Activated T-helper 1 cell treated with anti-CD3 and anti-CD28 coated beads, Interleukin-2, amount 50 U/mL, for 16 hours (primary cell): ENCODE measurements at places on chromosomes 6 and 20.
A peak's percentile ranks its signal among the peaks of the same experiment; 100 is the strongest.

DNA sequence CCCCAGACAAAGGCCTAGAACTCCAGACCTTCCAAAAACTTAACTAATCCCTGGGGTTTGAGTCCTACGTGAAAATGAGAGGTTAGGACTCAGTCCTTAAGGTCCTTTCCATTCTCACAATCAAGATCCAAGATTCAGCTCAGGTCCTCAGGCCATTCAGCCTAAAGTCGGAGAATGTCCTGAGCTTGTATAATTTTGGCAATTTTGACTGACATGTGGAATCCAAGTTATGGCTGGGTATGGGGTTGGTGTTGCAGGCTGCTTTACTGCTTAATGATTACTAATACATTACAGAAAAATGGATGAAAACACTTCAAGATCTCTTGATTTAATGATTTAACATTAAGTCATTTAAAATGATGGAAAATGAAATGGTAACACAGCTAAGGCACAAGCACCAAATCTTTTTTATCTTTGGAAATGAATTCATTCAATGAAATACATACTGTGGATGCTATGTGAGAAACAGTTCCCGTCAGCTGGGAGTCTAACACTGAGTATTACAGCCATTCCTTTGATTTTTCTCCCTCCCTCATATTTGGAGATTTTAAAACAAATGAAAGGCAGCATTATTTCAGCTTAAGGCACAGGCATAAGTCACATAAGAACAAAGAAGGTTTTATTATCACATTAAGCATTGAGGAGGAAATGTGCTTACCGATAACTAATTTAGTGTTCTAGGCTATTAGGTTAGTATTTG, 1.3 kb downstream of the ARHGAP18 start:
- no peak for DNase-seq

DNA sequence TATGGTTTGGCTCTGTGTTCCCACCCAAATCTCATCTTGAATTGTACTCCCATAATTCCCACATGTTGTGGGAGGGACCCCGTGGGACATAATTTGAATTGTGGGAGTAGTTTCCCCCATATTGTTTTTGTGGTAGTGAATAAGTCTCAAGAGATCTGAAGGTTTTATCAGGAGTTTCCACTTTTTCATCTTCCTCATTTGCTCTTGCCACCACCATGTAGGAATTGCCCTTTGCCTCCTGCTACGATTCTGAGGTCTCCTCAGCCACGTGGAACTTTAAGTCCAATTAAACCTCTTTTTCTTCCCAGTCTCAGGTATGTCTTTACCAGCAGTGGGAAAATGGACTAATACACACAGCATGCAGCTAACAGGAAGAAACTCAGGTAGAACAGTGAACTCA, 108.8 kb upstream of the BCLAF1 start:
- no peak for DNase-seq

DNA sequence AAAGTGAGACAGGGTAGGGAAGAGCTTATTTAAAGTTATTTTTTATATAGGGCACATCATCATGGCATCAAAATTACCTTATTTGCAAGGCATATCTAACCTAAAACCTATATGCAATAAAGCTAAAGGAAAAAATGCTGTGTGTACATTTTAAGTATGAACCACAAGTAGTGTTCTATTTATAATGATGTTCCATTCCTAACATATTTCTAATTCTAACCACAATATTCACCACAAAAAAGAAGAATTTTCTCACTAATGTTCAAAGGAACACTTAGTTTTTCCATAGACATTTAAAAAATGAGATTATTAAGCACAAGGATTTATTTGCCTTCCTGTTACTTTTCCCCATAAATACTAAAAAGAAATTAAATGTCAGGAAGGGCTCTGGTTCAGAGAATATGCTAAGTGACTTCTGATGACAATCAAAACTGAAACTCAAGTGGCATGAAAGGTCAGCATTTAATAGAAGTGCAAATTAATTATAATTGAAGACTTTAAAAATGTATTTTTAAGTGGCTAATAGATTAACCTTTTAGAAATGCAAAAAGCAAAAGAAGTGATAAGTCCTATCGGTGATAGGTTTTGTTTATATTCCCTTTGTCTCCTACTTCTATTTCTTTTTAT, 25.1 kb downstream of the GPR63 start:
- no peak for DNase-seq

- DNase-seq = no peak
These were observed 43.0 kb downstream of the GOPC start for GRCh38 chr6:117559299-117559698.

- DNase-seq = peak; percentile 19
These were observed 227.6 kb upstream of the PRSS16 start for GRCh38 chr6:27019651-27020552.

- DNase-seq = no peak
These were observed 33.1 kb downstream of the MTHFD1L start for GRCh38 chr6:150898399-150899170.

DNA sequence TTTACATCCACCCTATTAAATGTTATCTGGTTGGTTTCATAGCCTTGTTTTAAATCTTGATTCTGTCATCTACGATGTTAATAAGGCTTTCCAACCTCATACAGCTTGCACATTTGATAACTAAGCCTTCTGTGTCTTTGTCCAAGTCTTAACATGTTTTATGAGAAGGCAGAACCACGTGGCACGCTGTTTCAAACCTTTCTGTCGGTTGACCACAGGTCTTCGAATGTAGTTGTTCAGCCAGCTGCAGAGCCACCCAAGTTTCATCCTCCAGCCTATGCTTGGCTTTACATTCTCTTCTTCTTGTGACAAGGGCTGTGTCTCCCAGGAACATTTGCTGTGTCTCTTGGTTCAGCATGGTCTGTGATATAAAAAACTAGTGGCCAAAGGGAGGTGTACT, 15.7 kb upstream of the SGK2 start:
- no peak for DNase-seq
